Right renal pelvis (tissue), 4 donors: ENCODE measurements at places on chromosomes 1 and 21. TPM values are rescaled to one million over a fixed set of nuclear protein-coding genes. Genes with fewer than 3 reads are reported as not detected.

GRCh38 chr1:6827079-6827478 is 41.8 kb downstream of the CAMTA1 start:
- no peak for DNase-seq

DNA sequence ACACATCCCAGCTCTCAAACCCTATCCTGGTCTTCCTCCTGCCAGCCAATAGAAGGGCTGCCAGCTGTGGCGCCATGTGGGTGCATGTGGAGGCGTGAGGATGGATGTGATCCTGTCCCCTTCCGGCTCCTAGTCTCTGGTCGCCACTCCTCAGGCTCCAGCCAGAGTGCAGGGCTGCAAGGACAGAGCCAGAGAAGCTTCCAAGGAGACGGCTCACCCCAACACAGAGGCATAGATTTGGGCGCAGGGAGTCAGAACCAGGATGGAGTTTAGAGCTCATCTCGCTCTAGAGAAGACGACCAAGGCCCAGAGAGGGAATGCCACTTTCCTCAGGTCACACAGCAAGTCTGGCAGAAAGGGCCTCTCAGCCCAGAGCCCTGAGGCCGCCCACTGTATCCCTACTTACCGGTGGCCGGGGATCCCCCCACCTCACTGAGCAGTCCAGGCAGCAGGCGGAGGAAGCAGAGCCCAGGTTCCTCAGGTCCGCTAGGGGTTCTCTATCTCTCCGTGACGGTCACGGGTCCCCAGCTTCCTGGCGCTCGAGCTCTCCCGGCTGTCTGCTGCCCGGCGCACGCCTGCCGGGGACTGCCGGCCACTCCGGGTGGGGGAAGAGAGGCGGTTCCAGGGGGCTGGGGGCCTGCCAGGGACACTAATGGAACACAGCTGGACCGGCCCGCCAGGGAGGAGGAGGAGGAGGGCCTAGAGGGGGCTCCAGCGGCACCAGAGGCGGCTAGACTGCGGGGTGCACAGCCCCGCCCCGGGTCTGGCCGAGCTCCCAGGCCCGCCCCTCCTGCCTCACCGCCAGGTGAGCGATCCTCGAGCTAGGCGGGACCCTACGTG is at the start of gene COL16A1:
TSS of gene COL16A1 (minus strand) at position 587 of the 840 bp plus-strand sequence. CDS start 1,824 bp downstream, outside the sequence.
- DNase-seq = peak; percentile 66

The NBPF19 gene
- polyA plus RNA-seq = 12.3 TPM

GRCh38 chr1:29264773-29265389 is 28.6 kb downstream of the PTPRU start:
- no peak for DNase-seq

DNA sequence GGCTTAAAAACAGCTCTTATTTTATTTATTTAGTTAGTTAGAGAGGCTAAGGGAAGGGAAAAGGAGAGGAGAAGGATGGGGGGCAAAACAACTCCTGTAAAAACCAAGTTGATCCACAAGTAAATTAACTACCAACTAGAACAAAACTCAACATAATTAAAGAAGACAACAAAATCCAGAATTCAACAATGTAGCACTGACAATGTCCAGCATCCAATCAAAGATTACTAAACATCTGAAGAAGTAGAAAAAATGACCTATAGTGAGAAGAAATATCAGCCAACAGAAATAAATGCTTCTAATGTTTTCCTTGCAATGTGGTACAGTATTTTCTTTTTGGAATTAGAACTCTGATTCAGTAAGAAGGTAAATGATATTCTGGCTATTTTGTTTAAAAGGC is 160.1 kb downstream of the CDC7 start:
- DNase-seq = no peak

DNA sequence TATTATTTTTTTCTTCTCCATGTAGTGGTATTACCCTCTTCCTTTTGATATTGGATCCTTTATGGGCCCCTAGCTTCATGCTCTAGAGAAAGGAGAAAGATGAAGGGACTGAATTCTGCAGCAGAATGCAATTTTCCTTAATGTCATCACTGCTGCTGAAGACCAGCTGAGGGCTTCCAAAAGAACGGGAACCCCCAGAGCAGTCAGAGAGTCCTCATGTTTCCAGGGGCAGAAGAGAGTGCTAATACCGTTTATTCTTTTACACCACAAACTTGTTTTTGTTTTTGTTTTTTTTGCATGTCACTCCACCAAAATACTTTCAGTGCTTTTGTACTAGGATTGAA is 21.1 kb upstream of the TBX15 start:
- DNase-seq = no peak
